ENCODE measurements at places on chromosomes 12 and 14.

DNA sequence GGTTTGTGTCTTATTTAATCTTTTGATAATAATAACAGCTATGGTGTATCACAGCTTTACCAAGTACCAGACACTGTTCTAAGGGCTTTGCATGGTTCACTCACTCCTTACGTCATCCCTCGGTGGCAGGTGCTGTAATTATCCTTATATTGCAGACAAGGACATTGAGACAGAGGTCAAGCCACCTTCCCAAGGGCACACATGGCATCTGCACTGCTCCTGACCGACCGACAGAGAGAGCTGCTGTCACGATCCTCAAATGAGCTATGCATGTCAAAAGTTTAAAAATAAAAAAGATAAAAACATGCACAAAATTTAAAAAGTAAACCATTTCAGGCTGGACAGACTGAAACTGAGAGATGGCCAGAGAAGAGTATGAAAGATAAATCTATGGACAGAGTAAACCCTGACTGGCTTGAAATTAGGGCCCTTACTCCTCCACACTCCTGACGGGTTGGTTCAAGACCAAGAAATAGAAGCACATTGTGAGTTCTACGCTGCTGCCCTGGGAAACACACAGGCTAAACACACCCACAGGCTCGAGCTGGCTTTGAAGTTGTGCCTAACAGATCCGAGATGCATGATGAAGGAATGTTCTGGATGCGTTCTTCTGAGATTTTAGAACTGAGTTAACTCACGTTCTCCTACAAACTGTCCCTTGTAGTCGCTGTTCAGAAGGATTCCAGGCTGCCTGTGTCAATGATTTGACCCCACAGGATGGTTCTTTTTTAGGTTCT, 268.7 kb downstream of the ZFP36L1 start:
- no peak for DNase-seq

GRCh38 chr12:103273645-103274044, 222.1 kb downstream of the C12orf42 start:
- DNase-seq: no peak

DNA sequence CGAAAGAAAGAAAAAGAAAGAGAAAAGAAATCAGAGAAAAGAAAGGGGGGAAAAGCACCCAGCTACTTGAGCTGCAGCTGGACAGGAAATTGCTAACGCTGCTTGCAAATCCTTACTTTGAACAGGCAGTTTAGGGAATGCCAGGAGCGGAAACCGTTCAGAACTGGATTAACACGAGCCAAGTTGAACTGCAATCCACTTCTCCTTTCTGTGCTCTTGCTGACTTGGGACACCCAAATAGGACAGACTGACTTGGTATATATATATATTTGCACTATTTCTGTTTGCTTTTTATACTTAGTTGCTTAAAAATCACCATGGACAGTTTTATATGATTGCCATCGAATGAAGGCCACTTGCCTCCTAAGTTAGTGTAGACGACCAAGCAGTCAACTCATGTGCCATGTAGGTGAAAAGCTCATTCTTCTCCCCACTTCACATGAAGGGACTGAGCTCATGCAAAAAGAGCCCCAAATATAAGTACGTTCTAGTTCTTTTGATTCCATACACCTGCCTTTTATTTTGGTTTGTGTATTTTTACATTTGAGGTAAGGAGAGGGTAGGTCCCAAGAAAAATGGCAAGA, 5.5 kb downstream of the DUSP6 start:
- no peak for DNase-seq

DNA sequence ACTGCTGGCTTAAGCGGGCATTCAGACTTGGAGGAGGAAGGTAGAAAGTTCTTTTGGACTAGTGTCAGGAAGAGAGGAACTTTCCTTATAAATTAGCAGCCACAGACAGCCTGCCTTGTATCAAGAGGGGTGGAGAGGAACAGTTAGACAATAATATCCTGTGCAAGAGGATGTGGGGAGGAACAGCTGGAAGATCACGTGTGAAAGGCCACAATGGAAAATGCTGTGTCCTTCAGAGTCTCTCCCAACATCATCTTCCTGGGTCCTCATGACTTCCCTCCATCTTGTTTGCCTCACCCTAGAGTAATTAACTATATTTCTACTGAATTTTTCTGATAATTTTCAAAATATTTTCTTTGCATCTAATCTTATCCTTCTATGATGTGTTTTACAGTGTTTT, 117.4 kb downstream of the MGAT4C start:
- DNase-seq: no peak

GRCh38 chr12:108527166-108527496, 12.1 kb downstream of the FICD start:
- DNase-seq: no peak

DNA sequence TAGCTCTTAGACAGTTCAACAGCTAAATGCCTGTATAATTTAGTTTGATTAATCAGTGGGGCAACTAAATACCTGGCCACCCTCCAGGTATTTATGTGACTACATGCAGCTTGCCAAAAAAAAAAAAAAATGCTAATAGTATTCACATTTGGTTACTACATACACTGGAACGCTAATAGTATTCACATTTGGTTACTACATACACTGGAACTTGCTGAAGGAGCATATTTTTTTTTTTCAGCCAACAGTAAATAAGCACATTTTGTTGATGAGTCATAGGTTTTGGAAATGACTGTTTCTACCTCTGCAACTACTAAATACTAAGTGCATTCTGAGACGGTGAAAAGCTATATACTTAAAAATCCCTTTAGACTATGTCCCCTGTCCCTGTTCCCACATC, 1172.3 kb downstream of the LRFN5 start:
- DNase-seq: no peak

GRCh38 chr12:116533343-116534251, 25.6 kb upstream of the MAP1LC3B2 start:
- peak; percentile 72 for DNase-seq

GRCh38 chr12:116882742-116883141, 1.5 kb upstream of the HRK start:
- no peak for DNase-seq

DNA sequence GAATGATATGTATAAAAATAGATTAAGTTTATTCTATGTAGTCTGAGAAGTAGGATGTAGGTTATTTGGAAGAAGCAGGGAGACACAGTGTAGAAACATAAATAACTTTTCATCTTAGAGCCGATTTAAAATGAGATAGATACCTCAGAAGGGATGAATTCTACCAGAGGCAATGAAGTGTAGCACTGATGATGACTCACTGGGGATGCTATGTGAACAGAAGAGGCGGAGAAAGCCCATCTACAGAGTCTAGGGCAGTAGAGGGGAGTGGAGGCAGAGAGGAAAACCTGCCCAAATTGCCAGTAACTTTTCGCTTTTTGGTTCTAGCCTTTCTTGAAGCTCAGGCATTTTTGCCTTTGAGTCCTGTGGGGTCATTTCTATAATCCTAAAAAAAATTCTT, 451.8 kb downstream of the ATP23 start:
- DNase-seq: no peak

All from activated T-cell treated with anti-CD3 and anti-CD28 coated beads for 4 hours (primary cell).